Right lung (tissue), 10 donors: ENCODE measurements at places on chromosomes 11 and 22. TPM values are rescaled to one million over a fixed set of nuclear protein-coding genes. Genes with fewer than 3 reads are reported as not detected.

Gene ENTHD1
- not detected for polyA plus RNA-seq

Gene OR52H1
- polyA plus RNA-seq: not detected

Gene FAM83F
- 0.36 TPM for polyA plus RNA-seq

Gene NXPE4
- not detected for polyA plus RNA-seq

Gene MRGPRX4
- polyA plus RNA-seq: not detected

Gene RFPL1
- polyA plus RNA-seq: not detected

Gene LMNTD2
- 1.6 TPM for polyA plus RNA-seq

Gene OR8J1
- polyA plus RNA-seq: not detected

Gene P2RX6
- polyA plus RNA-seq: 1.6 TPM

Gene KRTAP5-2
- not detected for polyA plus RNA-seq

Gene UBQLN3
- not detected for polyA plus RNA-seq

Gene GP1BB
- polyA plus RNA-seq: 5.5 TPM

Gene CATSPERZ
- polyA plus RNA-seq: not detected

Gene PKNOX2
- polyA plus RNA-seq: 12.7 TPM

Gene MMP27
- polyA plus RNA-seq: not detected

Gene KRTAP5-11
- 0.37 TPM for polyA plus RNA-seq

Gene SLC16A8
- polyA plus RNA-seq: 0.84 TPM

Gene KCNJ11
- polyA plus RNA-seq: 10.0 TPM

Gene C22orf15
- 5.9 TPM for polyA plus RNA-seq

Gene IGF2
- 249 TPM for polyA plus RNA-seq
